NCI-H2029 treated with DMSO at 0.1 percent for 48 hours (cell line): ENCODE measurements at places on chromosomes 2 and 18.

DNA sequence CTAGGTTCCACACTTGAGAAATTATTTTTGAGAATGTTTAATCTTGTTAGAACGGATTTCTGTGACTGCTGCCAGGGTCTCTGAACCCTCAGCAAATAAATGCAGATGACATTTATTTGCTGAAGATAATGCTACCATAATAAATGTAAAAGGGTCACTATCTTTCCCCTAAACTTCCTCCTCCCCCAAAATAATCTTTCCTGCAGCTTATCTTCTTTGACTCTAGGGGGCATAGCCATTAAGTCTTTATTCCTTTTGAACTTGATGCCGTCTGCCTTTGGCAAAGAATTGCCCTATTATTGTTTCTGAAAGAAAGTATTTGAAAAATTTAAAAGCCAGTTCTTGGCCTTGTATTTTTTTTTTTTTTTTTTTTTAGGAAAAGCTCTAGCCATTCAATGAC is 63.6 kb upstream of the ACSL3 start:
- DNase-seq: no peak

DNA sequence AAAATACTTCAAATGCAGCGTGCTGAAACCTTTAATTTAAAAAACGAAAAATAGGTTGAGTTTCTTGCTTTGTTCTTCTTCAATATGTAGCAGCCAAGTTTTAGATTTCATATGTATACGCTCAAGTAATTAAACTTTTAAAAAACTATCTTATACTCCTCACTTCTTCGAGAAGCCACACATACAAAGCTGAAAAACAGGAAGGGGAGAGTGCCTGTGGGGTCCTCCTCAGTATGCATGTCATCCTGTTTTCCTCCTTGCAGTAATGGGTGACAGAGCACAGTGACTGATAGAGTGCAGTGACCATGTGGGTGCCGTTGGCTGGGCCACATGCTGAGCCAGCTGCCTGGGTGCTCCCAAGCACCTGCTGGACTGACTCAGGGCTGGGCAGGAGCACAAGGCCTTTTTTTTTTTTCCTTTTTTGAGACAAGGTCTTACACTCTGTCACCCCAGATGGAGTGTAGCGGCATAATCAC is 33.3 kb downstream of the UXS1 start:
- DNase-seq: no peak

GRCh38 chr2:203900253-203900652 is 32.7 kb downstream of the CTLA4 start:
- no peak for DNase-seq

- no peak for DNase-seq
Observed at GRCh38 chr2:29054430-29054829, 19.9 kb downstream of the PCARE start.

DNA sequence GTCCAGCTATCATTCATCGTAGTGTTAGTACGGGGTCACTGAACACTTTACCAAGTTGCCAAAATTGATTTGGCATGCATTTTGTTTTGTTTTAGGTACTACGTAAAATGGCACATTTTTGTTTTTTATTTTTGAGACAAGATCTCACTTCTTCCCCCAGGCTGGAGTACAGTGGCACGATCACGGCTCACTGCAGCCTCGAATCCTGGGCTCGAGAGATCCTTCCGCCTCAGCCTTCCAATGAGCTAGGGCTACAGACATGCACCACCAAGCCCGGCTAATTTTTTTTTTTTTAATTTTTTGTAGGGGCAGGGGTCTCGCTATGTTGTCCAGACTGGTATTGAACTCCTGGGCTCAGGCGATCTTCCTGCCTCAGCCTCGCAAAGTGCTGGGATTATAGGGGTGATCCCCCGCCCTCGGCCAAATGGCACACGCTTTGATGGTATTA is 786 bp downstream of the TAF1B start:
- no peak for DNase-seq

GRCh38 chr2:153939124-153939796 is 67.5 kb downstream of the GALNT13 start:
- no peak for DNase-seq

- DNase-seq: no peak
Observed at GRCh38 chr2:179545024-179545423, 280.4 kb upstream of the SESTD1 start.

DNA sequence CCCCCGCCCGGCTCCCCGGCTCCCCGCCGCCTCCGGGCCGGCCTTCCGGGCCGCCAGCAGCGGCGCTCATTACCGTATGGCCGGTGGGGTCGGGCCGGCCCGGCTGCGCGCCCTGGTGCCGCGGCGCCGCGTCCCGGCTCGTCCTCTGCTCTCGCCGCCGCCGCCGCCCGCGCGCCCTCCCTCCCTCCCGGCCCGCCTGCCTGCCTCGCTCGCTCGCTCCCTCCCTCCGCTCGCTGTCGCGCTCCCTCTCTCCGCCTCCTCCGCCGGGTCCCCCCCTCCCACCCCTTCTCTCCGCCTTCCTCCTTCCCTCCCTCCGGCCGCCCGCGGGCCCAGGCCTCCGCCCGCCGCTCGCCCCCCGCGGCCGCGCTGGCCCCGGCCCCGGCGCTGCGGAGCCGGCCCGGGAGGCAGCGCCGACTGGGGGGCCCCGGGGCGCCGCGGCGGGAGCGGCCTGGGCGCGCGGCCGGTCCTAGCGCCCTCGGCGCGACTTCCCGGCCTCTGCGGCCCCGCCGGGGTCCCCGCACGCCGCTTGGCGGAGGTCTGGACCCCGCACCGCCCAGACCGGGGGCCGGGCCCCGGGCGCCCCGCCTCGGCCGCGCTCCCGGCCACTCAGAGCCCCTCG is at the start of gene DNMT3A:
Gene DNMT3A, minus strand, starts transcription at position 173 of the 619 bp plus-strand sequence. CDS start 27,941 bp downstream, outside the sequence.
- DNase-seq: no peak

DNA sequence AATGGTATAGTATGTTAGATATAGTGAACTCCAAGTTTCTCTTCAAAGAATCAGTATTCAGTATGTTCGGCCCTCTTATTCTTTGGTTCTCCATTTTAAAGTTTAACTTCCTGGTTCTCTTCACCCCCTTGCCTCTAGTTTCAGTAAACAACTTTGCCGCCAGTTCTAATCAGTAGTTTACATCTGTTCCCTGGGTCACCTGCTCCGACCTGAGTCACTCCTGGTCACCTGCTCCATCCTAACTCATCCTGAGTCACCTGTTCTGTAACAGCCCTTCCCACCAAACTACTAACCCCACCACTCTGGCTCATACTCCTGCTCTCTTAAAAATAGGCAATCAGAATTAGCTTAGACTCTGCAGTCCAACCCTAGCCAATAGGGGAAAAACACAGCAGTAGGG is 23.7 kb upstream of the TEX51 start:
- no peak for DNase-seq

- DNase-seq: no peak
Observed at GRCh38 chr18:67608615-67609273, 92.2 kb upstream of the DSEL start.

GRCh38 chr2:152513681-152514080 is 178.7 kb downstream of the FMNL2 start:
- DNase-seq: no peak

- no peak for DNase-seq
Observed at GRCh38 chr18:54388203-54389142, 30.8 kb downstream of the C18orf54 start.

DNA sequence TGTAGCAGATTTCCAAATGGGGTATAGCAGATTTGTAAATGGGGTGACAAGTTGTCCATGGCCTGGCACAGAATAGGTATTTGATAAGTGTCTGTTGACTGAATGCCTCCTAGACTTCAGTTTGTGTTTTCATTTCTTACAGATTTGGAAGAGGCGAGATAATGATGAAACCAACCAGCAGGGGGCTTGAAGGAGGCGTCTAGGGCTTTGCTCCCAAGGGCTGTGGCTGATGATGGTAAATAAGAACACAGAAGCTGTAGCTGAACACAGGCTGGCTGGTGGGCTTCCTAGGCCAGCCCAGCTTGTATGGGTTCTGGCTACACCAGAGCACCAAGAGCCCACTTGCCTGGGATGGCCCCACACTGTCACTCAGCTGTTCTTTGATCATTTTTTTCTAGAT is 19.4 kb downstream of the SFTPB start:
- no peak for DNase-seq

DNA sequence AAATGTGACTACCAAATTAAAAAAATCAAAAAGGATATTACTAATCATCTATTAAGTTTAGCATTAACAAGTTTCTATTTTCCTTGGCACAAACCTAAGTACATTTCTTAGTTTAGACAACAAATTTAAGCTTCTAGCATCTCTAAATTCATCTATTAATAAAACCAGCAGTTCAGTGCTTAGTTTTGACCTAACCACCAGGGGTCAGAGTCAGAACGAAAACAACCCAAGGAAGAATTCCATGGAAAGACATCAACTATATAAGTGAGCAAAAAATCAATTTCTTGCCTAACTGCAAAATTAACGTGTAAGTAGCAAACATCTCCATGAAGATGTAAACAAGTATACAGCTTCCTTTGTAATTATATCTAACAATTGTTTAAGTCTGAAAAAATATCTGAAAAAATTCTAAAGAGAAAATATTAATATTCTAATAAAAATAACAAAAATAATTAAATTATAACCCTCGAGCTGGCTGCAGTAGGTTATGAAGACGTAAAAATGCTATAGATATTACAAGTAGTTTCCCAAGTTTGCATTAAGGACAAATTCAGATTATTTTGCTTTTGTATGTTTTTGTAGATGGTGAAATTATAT is 83.7 kb downstream of the CERKL start:
- DNase-seq: no peak

DNA sequence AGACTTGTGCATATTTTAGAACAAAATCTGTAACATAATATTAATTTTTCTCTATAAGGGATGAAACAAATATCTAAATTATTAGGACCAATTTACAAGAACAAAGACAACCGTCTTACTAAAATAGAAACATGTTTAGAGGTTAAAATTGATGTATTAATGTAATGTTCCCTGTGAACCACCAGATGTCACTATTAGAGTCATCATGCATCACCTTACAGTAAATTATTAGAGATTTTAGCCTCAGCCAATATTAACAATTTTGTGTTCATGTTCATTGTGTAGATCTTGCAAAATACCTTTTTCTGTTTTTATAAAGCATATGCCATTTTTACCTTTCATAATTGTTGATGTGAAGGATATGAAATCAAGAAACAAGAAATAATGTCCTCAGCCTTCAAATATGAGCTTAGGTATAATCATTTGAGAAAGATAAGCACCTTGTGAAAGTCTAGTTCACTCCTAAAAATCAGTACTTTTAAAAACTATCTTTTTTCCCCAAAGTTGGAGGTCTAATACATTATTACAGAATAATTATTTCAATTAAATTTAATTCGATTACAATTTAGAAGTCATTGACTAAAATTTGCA is 344.3 kb upstream of the KCNH7 start:
- DNase-seq: peak; percentile 5

DNA sequence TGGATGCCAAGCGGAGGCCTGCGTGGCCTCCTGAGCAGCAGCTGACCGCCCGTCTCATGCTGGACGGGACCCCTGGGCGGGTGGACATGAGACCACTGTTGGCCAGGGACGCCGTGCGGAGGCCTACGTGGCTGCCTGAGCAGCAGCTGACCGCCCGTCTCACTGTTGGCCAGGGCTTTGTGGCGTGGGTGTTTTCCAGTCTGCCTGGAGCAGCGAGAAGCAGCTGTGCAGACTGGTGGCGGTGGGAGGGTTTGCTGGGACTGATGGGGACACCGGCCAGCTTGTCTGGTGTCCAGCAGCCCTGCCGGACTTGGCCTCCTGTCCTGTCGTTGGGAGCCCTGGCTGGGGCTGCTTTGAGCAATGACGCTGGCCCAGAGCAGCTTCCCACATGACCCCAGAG is 5.8 kb upstream of the D2HGDH start:
- DNase-seq: no peak

DNA sequence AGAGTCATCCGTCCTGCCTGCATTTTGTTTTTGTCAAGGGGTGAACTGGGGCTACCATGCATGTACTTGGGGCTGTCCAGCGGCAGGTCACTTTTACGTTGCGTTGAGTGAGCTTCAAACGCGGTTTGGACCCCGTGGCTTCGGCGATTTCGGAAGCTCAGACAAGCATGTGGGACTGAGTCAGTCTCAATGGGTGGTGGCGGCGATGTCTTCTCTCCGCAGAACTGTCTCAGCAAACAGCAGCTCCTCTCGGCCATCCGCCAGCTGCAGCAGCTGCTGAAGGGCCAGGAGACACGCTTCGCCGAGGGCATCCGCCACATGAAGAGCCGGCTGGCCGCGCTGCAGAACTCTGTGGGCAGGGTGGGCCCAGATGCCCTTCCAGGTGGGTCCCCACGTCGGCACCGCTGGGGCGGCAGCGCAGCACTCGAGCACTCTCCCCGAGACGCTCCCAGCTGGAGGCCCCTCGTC is 21.3 kb downstream of the FBLN7 start:
- DNase-seq: peak; percentile 44

DNA sequence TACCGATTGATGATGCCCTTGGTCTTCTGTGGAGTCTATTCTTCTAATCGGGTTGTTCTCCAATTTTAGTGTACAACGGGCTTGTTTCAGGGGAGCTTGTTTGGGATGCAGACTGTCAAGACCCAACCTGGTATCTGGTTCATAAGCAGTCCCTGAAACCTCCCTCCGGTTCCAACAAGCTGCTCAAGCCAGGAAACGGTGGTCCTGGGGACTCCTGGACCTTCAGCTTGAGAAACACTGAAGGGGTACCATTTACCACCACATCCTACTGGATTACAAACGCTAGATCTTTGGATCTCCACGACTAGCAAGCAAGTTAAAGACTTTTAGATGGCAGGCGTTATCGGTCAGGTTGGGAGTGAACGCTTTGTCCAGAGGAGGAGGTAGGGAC is 2.0 kb downstream of the BCL2 start:
- DNase-seq: no peak

DNA sequence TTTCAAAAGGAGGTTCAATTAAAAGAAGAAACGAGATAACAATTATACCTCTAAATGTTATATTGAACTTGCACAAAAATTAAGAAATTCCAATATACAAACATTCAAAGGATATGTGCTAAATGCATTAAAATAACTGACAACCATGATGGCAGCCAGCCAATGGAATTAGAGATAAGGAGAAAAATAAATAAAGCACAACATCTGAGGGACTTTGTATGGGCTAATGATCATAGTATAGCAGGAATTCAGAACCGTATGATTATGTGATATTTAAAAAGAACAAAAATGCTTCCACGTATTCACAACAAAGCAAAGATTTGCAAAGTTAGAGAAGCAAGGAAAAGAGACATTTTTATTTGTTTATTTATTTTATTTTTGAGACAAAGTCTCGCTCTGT is 1103.0 kb downstream of the CBLN2 start:
- no peak for DNase-seq

DNA sequence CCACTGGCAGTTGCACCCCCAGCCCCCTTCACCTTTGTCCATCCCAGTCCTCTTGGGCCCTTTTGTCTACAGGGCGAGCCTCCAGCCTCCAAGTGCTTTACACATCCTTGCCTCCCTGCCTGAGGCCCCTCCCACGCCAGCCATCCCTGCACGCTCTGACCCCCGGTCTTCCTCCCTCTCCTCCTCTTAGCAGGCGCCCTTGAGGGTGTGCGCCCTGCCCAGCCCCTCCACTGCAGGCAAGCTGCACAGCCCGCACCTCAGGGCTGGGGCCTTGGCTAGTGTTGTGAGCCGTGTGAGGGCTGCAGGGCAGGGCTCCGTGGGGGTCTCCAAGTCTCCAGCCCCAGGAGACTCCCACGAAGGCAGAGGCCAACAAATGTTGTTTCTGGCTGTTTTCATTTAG is 6.9 kb downstream of the BOK start:
- DNase-seq: no peak
